ENCODE measurements at places on chromosomes 5 and 9.

DNA sequence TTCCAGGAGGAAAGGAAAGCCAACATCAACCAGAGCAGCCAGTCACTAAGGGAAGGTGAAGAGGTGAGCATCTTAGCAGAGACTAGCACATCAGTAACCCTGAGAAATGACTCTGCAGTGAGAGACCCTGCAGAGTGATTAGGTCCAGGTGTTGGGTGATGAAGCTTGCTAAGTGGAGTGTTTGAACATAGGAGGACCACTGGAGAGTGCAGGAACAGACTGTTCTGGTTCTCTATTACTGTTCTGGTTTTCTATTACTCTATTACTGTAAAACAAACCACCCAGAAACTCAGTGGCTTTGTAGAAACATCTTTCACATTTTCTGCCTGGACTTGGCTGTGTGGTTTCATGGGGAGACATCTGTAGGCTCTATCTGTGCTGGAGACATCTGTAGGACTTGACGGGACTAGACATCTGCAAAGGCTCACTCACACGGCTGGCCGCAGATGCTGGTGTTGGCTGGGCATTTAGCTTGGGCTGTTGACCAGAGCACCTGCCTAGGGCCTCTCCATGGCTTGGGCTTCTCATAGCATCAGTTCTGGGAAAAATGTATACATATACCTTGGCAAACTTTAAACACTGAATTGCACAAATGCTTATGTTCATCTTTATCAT is 33.4 kb upstream of the SPATA31E1 start:
- no peak for DNase-seq

- no peak for DNase-seq
Observed at GRCh38 chr5:132505641-132506040, 15.1 kb upstream of the IRF1 start.

DNA sequence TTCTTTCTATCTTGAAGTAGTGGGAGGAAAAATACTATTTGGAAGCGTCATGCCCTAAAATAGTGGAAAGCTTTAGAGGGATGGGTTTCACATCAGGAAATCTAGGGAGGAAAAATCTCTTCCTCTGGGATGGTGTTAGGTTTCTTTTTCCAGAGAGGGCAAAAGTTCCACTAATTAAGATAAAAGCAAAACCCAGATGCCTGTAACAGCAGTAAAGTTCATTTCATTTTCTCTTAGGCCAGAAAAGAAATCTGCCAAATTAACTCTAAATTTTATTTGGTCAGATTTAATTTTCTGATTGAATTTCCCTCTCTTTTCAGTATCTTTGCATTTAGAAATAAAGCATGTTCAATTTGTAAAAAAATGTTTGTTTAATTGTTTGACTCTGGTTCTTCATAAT is 88.8 kb downstream of the LURAP1L start:
- no peak for DNase-seq

GRCh38 chr9:826500-827280 is 14.8 kb upstream of the DMRT1 start:
- DNase-seq = no peak

DNA sequence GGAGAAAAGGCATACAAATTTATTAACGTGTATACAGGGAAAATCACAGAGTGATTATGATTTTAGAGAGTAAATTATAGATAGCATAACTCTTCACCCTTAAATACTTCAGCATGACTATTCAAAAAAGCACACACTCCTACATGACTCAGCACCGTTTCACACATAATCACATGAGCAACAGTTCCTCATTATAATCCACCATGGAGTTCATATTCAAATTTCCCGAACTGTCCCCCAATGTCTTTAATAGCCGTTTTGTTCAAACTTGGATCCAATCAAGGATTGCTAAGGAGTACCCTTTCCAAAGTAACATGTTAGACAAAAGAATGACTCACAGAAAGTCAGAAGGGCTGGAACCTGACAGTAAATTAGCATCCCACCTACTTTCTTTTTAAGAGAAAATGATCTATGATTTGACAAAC is 32.1 kb downstream of the RAPGEF1 start:
- DNase-seq = no peak

GRCh38 chr9:84338792-84339191 is 1.8 kb downstream of the SLC28A3 start:
- DNase-seq = no peak

GRCh38 chr9:94677929-94678328 is 38.6 kb upstream of the FBP1 start:
- no peak for DNase-seq

- no peak for DNase-seq
Observed at GRCh38 chr9:131484051-131484445, 18.7 kb upstream of the POMT1 start.

GRCh38 chr5:99187611-99188010 is 258.8 kb upstream of the CHD1 start:
- DNase-seq = no peak

- peak; percentile 52 for DNase-seq
Observed at GRCh38 chr5:134846641-134846960, 833 bp downstream of the C5orf24 start.

DNA sequence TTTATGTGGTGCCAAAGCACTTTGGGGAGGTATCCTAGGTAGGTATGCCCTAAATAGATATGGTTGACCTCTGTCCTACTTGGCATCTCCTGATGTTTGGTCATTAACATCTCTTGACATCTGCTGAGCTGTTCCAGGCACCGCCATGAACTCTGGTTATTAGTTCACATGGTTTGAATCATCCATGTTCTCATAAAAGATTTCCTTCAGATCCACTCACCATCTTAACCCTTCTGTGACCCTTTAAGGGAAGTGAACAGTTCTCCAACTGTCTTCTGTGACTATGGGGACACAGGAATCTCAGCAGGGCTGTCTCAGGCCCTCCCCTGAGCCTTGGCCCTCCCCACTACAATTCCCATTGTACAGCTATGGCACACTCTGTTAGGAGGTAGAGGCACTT is 167.7 kb downstream of the CDH6 start:
- no peak for DNase-seq

GRCh38 chr9:130983970-130984369 is 25.0 kb upstream of the LAMC3 start:
- no peak for DNase-seq

DNA sequence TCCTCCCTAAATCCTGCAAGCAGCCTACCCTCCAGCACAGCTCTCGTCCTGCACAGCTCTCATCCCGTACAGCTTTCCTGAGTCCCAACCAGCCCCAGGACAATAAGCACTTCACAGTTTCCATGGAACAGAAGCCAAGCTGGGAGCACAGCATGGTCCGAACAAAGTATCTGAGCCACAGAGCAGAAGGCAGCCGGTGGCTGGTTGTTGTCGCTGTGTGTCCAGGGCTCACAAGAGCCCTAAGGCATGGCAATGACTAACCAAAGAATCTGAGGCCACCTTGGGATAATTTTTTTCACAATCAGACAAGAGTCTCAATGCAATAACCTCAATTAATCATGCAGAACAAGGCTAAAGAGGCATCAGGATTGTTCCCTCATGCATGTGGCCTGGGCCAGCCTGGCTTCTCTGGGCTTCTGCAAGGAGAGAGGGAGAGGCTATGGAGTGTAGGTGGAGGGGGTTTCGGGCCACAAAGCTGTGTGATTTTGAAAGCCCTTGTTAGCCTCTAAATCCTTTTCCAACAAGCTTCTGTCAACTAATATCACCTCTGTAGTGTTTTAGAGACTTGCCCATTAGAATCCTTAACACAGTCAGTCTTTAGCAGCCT is 323.4 kb downstream of the PIK3R1 start:
- no peak for DNase-seq

GRCh38 chr5:149615976-149616375 is 34.7 kb downstream of the ARHGEF37 start:
- DNase-seq = no peak

GRCh38 chr5:140321796-140322195 is 18.9 kb upstream of the PFDN1 start:
- DNase-seq = no peak

- no peak for DNase-seq
Observed at GRCh38 chr5:157066080-157066479, 7.2 kb upstream of the HAVCR1 start.

- DNase-seq = no peak
Observed at GRCh38 chr5:4027088-4027734, 431.6 kb downstream of the IRX1 start.

DNA sequence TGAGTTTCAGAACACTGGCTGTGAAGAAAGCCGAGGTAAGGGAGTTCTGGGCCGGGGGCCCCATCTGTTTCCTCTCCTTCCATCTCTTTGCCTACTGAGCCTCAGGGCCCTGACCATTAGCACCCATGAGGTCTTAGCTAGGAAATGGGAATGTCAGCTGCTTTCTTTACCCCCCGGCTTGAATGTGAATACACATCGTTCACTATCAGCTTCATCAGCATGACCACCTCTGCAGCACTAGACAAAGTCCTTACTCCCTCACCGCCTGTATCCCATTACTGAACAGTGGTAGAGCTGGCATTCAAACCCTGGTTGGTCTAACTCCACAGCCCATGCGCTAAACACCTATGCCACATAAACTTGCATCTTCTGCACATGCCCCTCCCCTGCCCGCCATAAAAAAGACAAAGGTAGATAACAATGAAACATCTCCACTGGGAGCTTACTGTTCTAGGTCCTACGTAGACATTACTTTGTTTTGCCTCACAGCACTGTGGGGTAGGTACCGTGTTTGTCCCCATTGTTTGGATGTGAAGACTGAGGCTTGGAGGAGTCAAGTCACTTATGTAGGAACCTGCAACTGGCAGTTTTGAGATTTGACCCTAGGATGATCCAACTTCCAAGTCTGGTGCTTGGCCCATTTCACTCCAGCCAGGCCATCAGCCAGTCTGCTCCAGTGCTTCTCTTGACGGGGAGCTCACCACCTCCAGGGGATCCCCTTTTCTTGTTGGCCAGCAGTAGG is 93.3 kb downstream of the AMBP start:
- no peak for DNase-seq

DNA sequence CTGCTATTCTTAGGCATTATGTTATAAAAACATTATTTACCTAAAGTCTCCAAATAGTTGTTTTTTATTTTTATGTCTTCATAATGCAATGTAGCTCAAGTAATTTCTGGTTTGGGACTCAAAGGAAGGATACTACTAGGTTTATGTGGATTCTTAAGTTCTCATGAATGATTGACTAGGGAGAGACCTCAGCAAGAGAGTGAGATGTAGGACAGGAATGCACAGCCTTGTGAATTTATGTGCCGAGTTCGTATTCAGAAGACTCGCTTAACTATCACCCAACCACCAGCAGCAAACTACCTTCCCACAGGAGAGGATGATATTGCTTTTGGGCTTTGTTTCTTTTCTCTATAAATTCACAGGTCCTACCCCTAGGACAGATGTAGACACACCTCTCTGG is 282.9 kb downstream of the ARHGEF28 start:
- DNase-seq = no peak
